Dermis microvascular lymphatic vessel endothelial cell (primary cell): ENCODE measurements at places on chromosomes 4 and X.

DNA sequence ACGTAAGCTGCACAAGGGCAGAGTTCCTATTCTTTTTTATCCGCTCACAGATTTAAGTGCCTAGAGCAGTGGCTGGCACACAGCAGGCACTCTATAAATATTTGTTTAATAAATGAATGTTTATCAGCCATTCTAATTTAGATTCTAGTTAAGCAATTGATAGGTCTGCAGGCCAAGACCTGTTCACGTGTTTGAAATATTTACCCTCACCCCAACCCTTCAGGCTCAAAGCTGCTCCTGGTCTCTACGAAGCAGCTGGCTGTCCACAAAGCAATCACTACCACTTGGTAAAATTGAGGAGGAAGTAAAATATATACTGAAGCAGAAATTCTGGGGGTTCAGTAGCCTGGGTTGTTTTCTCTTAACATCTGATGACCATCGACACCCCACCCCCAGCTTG, 158.1 kb downstream of the MGST2 start:
- no peak for DNase-seq

DNA sequence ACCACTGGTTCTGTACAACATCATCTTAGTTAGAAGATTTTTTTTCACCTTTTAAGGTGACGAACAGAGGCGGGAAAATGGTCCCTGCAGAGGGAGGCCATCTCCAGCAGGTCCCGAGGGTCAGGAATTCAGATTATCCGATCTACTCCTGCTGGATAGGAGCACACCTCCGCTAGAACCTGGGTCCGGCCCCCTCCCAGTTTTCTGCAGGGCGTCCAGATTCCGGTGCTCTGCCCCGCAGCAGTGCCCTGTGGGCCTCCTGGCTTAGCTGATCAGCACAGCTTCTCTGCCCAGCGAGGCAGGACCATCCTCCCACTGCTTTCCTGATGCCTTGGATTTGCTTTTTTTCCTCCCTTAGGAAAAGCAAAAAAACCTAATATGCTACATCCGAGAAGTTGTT, 2.3 kb downstream of the TBL1X start:
- DNase-seq: no peak

- no peak for DNase-seq
Measured at GRCh38 chr4:56649445-56650261, 31.4 kb downstream of the HOPX start.

- no peak for DNase-seq
Measured at GRCh38 chrX:136493011-136493410, 4.4 kb upstream of the HTATSF1 start.

DNA sequence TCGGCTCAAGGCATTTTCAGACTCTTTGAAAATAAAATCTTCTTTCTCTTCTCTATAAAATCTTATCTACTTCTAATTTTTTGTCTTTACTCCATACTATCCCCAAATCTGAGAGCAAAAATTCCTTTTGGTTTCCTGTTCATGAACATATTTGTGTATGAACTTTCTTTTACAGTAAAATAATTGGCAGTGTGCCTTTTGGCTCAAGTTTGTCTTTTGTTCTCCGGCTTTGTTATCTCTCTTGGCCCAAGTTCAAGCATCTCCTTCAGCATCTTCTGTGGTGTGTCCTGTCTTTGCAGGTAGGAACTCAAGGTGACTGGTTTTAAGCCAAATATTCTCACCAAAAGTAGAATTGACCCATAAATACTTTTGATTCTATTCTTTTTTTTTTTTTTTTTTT, 276.6 kb upstream of the FAT1 start:
- DNase-seq: no peak

DNA sequence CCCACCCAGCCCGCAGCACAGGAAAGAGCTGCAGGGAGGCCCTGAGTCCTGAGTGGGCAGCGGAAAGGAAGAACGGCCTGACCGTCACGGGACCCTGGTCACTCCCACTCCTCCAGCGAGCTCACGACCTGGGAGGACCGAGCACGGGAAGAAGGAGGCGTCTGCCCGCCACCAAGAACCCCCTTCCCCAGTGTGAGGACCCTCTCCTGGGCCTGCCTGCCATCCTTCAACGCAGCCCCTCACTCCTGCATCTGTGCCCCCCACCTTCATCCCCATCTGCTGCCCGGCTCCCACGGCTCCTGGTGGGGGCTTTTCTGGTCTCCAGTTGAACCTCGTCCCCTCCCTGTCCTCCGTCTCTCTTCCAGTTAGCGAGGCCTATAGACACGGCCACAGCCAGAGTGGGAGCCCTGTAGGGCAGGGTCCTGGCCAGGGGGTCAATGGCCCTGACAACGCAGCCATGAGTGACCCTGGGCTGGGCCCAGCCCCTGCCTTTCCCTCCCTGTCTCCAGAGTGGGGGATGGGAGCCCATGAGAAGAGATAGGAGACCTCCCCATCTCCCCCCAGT, 41.3 kb upstream of the MXD4 start:
- DNase-seq: no peak

DNA sequence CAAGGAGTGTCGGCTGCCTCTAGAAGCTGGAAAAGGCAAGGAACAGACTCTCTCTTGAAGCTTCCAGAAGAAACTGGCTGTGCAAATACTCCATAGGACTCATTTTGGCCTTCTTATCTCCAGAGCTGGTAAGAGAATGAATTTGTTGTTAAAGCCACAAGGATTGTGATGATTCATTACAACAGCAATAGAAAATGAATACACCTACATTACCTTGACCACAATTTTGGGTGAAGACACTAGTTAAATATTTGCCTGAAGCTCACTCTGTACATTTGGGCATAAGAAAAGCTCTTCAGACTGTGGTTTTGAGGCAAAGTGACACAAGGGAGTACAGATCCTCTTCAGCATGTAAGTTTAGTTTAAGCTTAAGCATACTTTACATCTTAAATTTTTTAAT, 134.5 kb upstream of the TLL1 start:
- no peak for DNase-seq

DNA sequence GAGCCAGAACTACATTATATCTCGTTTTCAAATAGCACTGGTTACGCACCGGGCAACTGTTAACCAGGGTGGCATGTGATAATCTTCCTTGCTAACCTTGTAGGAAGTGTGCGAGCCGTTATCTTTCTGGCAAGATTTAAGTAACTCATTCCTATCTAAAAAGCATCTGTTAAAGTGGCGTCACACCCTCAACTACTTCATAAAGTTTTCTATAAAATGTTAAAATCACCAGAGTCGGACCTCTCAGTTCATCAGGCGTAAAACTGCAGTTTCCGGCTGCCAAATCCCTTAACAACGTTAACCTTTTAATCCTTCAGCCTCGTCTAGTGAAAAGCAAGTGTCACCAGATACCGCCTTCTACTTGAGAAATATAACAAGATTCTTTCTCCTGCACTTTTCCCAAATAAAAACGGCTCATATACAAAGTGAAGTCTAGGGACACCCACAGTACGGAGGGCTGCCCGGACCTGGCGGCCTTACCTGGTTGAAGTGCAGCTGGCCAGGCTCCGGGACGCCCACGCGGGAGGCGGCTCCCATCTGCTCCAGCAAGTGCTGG, 1.2 kb downstream of the SLC39A8 start:
- DNase-seq: no peak

DNA sequence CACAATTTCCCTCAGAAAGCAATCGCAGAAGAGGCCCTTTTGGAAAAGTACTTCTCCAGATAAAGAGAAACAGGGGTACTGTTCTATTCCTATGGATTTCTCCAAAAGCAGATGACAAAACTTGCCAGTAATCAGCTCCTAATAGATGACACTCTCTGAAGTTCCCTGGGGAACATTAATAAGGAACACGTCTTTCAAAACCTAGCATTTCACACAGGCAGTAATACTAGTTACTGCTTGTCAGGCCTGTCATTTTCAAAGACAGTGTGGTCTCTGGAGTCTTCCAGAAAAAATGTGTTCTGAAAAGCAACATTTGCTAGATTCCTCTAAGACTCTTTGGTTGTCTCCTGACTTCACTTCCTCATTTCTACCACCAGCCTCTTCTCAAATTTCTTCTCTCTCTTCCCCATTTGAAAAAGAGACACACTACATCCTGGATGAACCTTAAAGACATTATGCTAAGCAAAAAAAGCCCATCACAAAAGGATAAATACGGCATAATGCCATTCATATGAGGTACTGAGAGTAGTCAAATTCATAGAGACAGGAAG, 47.3 kb downstream of the CHRDL1 start:
- DNase-seq: no peak

DNA sequence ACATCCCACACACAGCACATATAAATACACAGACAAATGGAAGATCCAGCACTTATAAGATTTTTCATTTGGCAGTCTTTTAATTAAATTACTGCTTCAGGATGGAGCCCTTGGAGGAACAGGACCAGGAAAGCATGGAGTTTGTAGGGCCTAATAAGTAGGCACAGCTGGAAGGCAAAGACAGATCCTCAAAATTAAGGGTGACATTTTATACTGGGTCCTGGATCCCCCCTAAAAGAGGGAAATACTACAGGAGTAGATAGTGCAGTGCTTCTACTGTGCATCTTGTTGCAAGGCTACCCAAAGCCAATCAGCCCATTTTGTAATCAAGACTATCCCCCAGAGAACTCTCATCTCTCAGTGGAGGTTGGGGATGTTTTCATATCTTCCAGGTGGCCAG, 1860.7 kb upstream of the PCDH10 start:
- no peak for DNase-seq

DNA sequence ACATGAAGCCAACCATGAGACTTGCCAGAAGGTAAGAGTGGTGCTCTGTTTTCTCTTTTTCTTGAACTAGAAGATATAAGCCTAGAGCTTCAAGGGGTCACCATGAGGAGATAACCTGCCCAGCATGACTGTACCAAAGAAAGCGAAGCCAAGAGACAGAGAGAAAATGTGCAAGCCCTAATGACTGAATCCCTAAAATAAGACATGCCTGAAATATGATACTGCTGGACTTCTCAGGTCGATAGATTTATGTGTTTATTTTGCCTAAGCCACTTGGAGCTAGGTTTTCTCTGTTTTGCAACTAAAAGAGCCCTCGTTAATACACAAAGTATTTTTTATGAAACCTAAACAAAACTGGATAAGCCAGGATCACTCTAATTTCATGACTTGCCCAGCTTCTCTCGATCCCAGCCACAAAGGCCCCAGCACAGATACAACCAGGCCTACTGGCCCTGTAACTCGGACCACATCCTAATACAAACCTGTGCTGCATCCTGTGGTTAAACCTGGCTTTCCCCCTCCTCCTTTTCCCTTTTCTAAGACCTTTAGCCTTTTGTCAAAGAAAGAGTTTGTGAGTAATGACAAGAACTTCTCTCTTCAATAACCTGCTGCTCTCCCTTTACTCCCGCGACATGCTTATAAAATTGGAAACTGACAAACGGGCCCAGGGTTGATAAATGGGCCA, 185.8 kb downstream of the APBB2 start:
- DNase-seq: no peak

DNA sequence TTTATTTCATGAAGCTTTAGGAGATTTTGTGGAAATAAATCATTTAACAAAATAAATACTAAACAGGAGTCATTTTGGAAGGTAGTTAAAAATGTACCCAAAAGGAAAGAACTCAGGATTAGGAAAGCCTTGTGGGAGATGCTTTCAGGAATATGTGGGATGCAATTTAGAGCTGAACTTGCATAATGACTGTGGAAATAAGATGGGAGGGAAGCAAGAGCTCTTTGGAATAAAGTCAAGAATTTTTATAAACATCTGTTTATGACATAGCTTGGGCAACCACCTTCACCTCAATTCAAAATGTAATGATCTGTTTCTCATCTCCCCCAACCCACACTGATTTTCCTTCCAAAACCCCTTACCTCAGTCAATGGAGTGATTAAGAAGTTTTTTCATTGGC, 623.8 kb downstream of the FAT4 start:
- DNase-seq: no peak

DNA sequence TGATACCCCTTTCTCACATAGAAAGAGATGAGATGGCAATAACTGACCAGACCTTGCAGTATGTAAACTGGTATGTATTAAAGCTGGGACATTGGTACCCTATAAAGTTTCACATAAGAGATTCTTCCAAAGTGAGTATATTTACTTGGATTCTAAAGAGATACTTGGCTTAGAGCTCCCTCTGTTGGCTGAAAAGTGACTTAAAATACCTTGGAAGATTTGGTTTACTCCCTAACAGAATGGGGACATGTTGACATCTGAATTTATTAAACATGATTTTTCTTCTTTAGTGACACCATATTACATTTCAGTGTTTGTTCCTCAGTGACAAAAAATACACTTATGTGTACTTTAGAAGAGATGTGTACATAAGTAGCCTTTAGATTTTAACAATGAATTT, 47.9 kb upstream of the RGN start:
- peak; percentile 63 for DNase-seq

DNA sequence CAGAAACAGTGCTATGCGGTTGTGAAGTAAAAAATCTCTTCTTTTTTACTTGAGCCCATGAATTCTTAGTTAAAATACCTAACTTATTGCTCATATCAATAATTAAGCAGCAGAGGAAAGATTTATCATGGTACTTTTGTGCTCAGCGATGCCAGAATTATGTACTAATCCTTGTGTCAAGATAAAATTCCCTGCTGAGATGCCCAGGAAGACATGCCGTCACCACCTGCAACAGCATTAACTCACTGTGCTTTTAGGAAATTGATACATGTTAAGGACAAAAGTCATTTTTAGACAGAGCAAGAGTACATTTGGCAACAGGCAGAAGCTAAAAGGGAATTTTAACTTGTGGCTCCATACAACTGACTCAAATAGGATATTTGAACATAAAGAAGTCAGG, 138.9 kb downstream of the NPNT start:
- DNase-seq: no peak

GRCh38 chr4:13888112-13888511, 260.6 kb upstream of the BOD1L1 start:
- peak; percentile 57 for DNase-seq

- DNase-seq: no peak
Measured at GRCh38 chrX:69914781-69915180, 135.0 kb downstream of the AWAT2 start.

GRCh38 chr4:53015681-53016080, 153.6 kb downstream of the RASL11B start:
- peak; percentile 74 for DNase-seq

- DNase-seq: no peak
Measured at GRCh38 chr4:3248811-3249661, at the start of gene MSANTD1. TSS of gene MSANTD1 (plus strand) at chr4:3249159. CDS start at chr4:3249223, 64 bp downstream.

GRCh38 chr4:182286931-182287330, 43.7 kb downstream of the TENM3 start:
- no peak for DNase-seq

DNA sequence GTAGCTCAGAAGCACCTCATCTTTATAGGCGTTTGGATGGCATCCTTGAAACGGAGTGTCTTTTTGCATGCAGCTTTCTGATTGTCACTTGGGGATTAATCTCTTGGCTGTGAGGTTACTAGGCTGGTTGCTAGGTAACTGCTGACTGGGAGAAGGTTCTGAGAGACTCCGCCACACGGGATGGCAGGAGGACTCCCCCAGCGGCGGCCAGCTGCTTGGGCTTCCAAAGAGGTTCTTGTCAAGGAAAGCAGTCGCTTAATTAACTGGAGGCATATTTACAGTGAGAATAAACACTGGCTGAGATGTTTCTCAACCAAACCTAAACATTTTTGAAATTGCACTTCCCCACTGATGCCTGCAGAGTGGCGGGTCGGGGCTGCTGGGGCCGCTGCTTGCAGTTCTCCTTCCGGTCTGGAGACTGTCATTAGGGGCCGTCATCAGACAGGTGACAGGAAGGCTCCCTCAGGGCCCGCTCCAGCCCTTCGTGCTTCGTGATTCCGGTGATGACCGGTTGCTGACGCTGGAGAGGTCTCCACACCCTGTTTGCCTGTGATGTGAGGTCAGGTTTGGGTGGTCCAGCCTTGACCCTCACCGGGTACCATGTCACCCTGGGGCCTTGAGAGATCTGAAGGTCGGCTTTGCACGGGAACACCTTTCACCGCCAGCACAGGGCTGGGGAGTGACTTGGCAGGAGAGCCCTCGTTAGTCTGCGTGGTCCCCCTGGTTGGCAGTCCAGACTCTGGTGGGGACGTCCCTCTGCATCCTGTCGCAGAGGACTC, 9.1 kb downstream of the NSG1 start:
- no peak for DNase-seq
